Activated naive CD8-positive, alpha-beta T cell treated with anti-CD3 and anti-CD28 coated beads for 36 hours (primary cell): ENCODE measurements at places on chromosomes 6 and 20.

GRCh38 chr6:166638573-166638964 is 11.5 kb upstream of the RPS6KA2 start:
- no peak for DNase-seq

- no peak for DNase-seq
Observed at GRCh38 chr6:127298475-127298874, 31.8 kb downstream of the RNF146 start.

- DNase-seq: no peak
Observed at GRCh38 chr20:17806739-17807441, 107.1 kb downstream of the BANF2 start.

DNA sequence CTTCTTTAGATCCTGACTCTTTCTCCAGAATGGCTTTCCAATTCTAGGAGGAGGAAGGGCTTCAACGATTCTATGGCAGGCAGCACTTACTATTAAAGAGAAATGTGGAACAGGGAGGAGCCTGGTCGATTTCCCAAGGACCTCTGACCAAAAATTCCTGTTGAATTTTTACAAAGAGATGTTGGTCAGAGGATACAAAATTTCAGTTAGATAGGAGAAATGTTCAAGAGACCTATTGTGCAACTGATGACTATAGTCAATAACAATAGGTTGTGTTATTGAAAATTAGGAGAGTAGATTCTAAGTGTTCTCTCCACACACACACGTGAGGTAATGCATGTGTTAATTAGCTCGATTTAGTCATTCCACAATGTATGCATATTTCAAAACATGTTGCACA is 130.1 kb upstream of the TNFAIP3 start:
- no peak for DNase-seq

- DNase-seq: no peak
Observed at GRCh38 chr6:139028215-139028657, 309 bp upstream of the ABRACL start.

GRCh38 chr20:37775200-37775599 is 81.4 kb downstream of the CTNNBL1 start:
- no peak for DNase-seq

DNA sequence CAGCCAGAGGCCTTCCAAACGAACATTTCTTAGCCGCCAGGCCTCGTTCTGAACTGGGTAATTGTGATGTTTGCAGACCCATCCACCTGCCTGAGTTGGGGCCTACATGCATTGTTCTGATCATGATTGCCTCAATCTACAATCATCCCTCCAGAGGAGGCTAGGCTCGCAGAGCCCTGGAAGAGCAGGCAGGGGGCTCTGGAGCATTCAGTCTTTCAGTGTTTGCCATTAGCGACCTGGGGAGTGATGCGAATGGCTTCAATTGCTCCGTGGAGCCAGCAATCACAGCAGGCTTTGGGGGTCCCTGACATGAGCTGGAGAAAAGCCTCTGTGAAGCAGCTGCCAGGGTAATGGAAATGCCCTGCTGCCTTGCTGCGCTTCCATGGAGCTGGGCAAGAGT is 22.0 kb downstream of the SNAP25 start:
- no peak for DNase-seq

DNA sequence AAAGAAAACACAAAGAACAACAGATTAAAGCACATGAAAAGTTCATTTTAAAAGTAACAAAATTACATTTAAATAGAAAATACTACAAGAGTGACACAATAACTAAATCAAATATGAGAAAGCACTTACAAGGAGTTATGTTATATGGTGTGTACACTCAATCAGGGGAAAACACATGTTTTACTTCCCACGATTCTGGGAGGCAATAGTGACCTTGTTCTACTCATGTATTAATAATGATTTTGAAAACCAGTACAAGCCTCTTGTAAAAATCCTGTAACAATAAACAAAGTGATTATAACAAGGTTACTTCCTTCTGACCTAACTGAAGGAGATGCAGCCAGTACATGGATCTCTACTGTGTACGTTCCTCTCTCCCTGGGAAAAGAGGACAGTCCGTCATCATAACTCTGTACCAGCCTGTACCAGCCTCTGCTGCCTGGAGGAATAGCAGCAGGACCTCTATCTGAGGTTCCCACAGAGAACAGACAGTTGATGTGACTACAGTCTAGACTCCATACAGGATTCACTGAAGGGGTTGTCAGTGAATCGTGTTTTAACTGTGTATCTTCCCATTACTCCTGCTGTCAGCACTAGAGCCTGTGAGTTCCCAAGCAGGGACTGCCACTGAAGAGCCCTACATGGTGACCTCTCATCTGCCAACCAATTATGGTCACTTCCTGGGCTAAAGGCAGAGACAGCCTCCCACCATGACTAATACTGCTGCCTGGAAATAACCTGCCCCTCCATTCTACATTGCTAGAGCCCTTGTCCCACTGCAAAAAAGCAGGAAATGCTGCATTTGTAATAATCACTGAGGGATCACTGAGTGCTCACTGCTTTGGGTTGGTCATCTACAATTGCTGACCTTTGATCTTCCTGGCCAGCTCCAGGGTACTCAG is 149.7 kb downstream of the KIF16B start:
- DNase-seq: no peak

DNA sequence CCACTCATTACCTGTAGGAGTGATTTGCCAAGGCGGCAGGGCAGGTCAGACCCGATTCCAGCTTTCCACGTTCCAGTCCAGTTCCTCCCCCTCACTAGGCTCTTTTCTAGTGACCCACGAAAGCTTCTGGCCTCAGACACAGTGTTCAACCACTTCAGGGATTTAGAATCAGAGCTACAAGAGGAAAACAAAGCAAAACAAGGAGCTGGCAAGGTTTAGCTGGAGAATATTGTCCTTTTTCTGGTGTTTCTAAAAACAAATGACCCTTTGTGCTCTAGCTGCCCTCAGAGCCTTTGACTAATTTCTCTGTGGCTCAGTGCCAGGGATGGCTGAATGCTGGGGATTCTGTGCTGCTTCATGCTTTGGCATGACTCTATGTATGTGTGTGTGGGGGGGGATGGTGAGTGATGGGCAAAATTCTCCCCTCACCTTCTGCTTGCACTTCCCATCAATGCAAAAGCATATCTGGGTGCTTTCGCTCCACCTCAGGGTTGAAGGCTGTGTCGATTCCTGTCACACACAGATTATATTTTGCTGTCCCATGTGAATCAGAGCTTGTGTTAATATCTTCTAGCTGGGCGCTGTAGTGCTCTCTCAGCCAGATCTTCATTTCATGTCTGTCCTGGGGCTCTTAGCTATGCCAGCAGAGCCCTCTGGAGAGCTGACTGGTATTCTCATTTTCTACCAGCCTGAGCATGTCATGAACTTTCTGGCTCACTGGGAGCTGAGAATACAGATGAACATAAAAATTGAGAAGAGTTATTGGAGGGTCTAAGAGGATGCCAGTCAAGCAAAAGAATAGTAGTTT is 19.3 kb upstream of the NEDD9 start:
- DNase-seq: no peak

- no peak for DNase-seq
Observed at GRCh38 chr20:25254571-25254970, 6.7 kb downstream of the PYGB start.

DNA sequence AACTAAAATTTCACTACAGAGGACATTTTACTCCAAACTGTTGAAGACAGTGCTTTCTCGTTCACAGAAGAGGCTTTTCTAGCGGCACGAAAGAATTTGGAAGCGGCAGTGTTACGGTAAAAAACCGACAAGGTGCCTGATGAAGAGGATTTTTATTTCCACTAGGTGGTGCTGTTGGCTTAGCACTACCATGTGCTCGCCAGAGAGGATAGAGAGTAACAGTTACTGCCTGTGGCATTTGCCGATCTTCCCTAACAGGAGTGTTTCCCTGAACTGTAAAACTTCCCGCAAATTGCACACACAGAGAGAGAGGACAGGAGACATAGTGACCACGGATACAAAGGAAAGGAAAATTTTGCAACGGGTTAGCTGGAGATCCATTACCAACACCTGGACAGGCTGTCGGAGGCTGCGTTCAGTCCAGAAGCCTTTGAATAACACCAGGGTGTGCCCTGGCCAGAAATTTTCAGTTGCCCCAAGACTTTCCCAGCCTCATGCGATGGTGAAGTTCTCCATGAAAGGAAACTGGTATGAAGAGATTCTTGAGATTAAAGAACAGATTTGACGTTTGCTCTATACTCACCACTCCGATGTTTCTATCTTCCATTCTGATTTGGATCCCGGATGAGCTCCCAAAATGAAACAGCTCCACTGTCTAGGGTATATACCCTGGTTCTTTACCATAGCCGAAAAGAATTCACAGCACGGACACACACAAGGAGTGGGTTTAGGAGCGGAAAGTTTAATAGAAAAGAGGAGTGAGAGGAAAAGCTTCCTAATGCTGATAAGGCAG is 48.1 kb downstream of the HLA-DPB1 start:
- DNase-seq: no peak

DNA sequence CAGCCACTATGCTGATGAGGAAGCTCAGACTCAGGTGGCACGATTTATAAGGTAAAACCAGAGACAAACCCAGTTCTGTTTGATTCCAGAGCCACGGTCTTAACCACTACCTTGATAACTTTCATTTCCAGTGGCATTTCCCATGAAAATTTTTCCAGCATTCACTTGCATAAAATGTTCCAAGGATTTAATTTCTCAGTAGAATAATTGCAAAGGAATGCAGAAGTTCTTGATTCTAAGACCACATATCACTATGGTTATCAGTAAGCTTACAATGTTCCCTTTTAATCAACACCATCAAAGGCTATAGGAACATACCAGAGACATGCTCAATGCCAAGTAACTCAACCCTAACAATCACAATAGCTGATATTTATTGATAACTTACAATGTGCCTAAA is 306.0 kb upstream of the HS3ST5 start:
- DNase-seq: no peak

DNA sequence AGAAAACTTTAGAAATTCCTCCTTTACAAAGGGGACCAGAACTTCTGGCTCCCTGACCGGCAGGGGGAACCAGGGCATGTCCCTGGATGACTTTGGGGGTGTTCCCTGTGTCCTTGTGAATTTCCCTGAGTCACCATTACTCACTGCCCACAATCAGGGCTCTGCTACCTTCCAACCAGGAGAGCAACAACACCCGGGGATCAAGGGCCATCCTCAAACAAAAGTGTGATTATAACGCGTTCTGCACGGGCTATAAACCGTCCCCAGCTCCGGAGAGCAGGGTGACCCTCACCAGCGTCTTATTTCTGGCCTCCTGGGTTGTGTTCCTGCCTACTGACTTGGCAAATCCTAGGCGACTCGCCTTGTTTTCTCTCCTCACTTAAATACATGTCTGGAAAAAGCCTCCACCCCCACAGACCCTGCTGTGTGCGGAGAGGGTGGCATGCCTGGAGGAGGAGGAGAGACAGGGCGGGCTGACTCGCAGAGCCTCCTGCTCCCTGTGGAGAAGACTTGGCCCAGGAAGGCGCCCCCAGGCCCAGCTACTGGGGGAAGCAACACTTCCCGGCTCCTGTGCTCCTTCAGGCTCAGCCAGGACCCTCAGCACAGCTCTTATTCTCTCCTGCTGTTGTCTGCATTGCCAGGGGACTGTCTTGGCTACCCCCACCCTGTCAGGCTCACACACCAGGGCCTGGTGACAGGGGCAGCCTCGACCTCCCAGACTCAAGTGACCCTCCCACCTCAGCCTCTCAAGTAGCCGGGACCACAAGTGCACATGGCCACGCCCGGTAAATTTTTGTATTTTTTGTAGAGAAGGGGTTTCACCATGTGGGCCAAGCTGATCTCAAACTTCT is 54.1 kb downstream of the FGD2 start:
- no peak for DNase-seq

- no peak for DNase-seq
Observed at GRCh38 chr20:46121184-46121930, 3.2 kb downstream of the CD40 start.

DNA sequence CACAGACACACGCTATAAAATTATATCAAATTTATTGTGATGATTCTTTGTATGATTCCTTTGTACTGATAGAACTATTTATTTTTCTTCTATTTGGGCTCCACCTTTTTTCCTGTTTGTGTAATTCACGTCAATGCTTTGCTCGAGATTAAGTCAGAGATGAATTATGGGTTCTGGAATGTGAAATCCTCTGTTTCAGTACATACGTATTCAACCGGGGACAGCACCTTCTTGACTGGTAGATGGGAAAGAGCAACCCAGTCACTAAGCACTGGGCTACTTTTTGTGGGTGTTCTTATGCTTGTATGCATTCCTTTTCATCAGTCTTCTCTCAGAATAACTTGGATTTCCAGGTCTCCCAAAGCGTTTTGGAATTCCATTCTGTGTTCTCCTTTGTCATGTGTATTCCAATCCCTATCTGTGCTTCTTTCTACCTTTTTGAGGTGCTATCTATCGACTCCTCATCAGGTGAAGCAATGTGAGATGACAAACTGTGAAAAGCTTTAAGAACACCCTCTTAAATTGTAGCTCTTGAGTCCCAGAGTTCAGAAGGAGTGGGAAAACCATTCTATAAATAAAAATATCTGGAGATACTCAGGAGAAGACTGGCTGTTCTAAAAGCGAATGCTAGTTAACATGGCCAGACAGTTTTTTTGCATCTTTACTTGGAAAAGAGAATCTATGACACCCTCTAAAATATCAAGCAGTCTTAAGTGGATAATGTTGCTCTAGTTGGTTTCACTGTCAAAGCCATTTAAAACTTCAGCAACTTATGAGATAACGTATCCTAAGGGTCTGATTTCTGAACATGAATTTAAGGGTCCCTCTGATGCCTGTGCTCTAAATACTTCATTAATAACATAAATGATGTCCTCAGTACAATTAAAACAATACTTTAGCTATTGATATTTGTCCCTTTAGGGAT is 197.7 kb upstream of the PREP start:
- no peak for DNase-seq

DNA sequence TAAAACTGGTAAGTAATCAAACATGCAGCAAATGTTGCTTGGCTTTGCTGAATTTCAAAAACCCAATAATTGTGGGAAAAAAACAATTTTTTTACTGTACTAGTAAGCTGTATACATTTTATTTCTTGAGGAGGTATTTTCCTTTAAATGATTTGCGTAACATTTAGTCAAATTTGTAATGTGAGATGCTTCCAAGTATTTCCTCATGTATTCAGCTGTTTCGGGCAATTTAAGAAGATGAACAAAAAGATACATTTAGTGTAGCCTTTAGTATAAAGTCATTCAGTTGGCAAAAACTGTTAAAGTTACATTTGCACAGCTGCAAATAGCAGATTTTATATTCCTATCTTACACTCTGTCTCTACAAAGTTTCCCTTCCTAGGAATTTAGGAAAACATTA is 186.1 kb upstream of the SCGN start:
- DNase-seq: no peak

DNA sequence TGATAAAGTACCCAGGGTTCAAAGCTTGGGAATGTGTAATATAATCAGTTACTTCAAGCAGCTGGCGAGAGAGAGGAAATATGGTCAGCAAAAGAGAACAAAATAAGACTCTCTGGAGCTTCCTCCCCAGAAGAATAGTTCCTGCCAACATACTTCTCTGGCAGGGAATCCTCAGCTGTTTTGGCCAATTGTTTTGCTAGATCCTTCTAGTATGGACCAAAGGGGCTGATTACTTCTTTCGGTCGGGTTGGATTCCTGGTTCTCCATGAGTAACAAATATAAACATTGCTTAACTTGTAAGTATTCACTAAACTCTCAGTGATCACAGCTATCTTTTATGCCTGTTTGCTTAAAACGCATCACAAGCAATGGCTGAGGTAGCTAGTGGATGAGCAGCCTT is 31.4 kb upstream of the FBXO9 start:
- no peak for DNase-seq
